ENCODE measurements at places on chromosomes 5 and 9.

- DNase-seq, result no peak
Observed at GRCh38 chr9:95406121-95406520, 88.6 kb upstream of the FANCC start.

DNA sequence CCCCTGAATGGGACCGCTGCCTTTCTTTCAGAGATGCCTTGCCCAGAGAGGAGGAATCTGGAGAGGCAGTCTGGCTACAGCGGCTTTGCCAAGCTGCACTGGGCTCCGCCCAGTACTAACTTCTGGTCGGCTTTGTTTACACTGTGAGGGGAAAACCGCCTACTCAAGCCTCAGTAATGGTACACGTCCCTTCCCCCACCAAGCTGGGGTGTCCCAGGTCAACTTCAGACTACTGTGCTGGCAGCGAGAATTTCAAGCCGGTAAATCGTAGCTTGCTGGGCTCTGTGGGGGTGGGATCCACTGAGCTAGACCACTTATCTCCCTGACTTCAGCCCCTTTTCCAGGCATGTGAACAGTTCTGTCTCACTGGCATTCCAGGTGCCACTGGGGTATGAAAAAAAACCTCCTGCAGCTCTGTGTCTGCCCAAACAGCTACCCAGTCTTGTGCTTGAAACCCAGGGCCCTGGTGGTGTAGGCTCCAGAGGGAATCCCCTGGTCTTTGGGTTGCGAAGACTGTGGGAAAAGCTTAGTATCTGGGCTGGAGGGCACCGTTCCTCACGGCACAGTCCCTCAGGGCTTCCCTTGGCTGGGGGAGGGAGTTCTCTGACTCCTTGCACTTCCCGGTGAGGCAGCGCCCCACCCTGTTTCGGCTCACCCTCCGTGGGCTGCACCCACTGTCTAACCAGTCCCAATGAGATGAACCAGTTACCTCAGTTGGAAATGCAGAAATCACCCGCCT, 171.2 kb downstream of the CWC27 start:
- DNase-seq, result no peak

- no peak for DNase-seq
Observed at GRCh38 chr9:5553211-5553610, 42.9 kb downstream of the PDCD1LG2 start.

GRCh38 chr9:133493428-133493827, 14.5 kb upstream of the SLC2A6 start:
- DNase-seq, result no peak

DNA sequence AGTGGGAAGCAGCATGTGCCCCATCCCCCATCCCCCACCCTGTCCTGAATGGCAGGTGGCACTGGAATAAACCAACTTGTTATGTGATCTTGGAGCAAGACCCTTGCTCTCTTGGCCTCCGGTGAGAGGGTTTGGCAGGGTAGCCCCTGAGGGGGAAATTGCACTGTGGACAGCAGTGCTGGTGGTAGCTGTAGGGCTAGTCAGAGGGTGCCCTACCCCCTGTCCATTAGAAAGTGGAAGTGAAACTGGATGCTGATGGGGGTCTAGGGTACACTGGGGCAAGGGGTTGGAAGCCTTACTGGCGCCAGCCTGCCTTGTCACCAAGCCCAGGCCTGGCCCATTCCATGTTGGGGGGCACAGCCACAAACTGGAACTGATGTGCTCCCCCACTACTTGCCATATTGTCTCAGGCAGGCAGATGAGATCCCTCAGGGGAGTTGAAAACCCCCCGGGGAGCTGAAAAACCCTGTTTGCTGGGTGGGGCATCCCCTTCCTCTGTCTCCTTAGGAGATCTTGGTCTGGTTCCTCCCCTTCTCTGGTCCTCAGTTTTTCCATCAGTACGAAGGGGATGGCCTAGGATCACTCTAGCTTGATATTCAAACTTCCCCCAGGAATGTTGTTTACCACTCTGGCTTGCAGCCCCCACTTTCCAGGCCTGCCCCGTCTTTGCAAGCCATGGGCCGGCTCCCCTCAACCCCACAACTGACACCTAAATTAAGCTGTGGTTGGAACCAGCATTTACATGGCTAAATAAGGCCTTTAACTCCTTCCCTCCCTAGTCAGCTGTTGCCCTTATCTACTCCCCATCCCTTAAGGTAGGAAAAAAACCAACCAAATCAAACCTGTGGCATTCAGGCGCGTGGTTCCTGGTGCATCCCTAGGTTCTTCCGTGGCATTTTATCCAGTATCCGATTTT, 14.4 kb upstream of the SYNPO start:
- DNase-seq, result no peak

DNA sequence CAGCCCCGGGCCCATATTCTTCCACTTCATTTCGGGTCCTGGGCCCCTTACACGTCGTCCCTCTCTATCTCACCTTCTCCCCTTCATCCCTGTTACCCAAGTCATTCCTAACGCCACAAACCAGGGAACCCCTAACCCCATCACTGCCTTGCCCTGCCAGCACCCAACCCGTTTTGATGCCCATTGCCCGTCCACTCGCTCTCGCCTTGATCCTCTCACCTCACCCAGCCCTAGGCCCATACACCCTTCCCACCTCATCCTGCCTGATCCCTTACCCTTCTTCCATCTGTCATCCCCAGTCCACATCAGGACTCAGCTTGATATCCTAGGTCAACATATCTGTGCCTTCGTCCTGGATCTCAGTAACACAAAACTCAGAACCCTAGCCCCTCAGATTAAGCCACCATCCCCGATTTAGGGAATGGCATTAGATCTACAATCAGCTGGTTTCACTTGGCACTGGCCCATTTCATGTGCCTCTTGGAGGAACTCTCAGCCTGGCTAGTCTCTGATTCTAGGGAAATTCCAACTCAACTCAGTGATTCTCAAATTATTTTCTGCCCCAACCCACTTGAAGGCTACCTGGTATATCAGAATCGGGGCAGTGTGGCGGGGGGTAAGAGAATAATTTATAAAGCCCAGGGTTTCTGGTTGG, 489 bp downstream of the CHMP5 start:
- no peak for DNase-seq
